CD8-positive, alpha-beta T cell (primary cell): ENCODE measurements at places on chromosomes 7 and 10. TPM values are rescaled to one million over a fixed set of nuclear protein-coding genes. Genes with fewer than 3 reads are reported as not detected.

The ASZ1 gene
- total RNA-seq = not detected

The SLC29A3 gene
- 2.9 TPM for total RNA-seq

The PCLO gene
- total RNA-seq = not detected

The INHBA gene
- total RNA-seq = not detected

The ABCC2 gene
- 2.8 TPM for total RNA-seq

The OR6V1 gene
- not detected for total RNA-seq

The UPK3B gene
- 2.4 TPM for total RNA-seq

The CYP3A4 gene
- not detected for total RNA-seq

The ARF5 gene
- total RNA-seq = 94.5 TPM

The ANKRD2 gene
- total RNA-seq = not detected

The OR9A2 gene
- total RNA-seq = not detected

The ZEB1 gene
- 153 TPM for total RNA-seq

The CFAP58 gene
- not detected for total RNA-seq

The CCDC7 gene
- total RNA-seq = 50.1 TPM

The ZSWIM8 gene
- 68.2 TPM for total RNA-seq

The SFXN3 gene
- total RNA-seq = 39.3 TPM

The WAC gene
- 200 TPM for total RNA-seq

The RET gene
- total RNA-seq = not detected

The CTBP2 gene
- 0.38 TPM for total RNA-seq

The PTPN20 gene
- total RNA-seq = 0.69 TPM

The TCERG1L gene
- total RNA-seq = 0.16 TPM

The GPER1 gene
- not detected for total RNA-seq

The GTF2IRD1 gene
- not detected for total RNA-seq

The ANKRD7 gene
- not detected for total RNA-seq
